ENCODE measurements at places on chromosomes 7 and 10.

DNA sequence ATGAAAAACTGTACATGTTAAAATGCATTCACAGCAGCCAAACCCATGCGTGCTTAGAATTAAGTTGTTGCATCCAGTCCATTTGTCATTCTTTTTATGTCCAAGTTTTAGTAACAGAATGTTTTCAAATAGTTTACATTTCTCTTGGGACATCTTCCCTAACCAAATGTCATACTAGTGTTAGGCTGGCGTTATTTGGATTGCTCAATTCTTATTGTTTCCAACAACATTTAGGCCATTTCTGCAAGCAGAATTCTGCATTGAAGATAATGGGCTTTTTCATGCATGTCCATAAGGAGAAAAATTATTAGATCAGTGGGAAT is 203.0 kb downstream of the HIBADH start:
- DNase-seq: no peak

DNA sequence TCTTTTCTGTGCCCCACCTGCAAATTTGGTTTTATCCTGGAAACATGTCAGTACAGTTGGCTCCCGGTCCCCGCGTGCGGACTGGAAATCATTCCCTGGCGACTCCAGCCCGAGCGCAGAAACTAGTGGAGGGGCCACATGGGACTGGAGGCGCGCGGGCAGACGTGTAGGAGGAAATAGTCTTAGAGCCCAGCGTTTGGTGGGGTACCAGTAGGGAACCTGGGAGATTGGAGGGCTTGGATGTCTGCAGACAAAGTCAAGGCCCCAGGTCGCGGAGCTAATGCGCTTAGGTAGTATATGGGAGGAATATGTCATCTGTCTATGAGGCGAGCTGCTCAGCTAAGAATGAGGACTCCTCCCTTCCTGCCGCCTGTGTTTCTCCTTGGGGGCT is 1.3 kb downstream of the GALNT17 start:
- no peak for DNase-seq

GRCh38 chr7:38396852-38397251 is 123.4 kb upstream of the TARP start:
- DNase-seq: no peak

GRCh38 chr7:152949253-152949652 is 189.7 kb downstream of the ACTR3B start:
- DNase-seq: no peak

DNA sequence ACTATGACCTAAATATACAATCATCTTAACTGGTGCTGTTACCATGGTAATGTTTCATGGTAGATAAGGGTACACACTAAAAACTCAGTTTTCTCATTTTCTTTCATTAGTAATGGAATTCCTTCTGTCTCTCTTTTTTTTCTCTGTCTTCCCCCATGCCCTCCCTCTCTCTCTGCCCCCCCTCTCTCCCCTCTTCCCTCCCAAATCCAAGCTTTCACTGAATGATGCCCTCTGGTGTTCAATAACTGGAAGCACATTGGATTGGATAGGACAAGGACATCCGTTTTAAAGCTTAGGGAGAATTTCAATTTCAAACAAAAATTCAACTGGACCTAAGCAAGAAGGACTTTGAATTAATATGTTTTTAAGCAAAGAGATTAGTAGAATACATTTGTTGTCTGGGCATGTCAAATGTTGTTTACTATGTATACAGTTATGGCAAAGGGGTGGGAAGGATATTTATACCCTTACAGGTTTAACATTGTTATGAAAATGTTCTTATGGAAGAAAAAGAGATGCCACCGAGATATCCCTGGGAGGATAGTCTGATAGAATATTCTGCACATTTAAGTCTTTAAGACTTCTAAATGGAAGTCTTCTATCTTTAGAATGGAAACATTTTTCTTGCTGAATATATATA is 6.1 kb downstream of the CHRM2 start:
- DNase-seq: no peak
